Spinal cord (tissue), 10 donors: ENCODE measurements at places on chromosomes 16 and 17.

DNA sequence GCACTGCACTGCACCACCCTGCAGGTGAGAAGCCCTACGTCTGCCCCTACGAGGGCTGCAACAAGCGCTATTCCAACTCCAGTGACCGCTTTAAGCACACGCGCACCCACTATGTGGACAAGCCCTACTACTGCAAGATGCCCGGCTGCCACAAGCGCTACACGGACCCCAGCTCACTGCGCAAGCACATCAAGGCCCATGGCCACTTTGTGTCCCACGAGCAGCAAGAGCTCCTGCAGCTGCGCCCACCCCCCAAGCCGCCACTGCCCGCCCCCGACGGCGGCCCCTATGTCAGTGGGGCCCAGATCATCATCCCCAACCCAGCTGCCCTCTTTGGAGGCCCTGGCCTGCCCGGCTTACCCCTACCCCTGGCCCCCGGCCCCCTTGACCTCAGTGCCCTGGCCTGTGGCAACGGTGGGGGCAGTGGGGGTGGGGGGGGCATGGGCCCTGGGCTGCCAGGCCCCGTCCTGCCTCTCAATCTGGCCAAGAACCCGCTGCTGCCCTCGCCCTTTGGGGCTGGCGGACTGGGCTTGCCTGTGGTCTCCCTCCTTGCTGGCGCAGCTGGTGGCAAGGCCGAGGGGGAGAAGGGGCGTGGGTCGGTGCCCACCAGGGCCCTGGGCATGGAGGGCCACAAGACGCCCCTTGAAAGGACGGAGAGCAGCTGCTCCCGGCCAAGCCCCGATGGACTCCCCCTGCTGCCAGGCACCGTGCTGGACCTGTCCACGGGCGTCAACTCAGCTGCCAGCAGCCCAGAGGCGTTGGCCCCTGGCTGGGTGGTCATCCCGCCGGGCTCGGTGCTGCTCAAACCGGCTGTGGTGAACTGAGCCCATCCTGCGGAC is 14.2 kb downstream of the PAM16 start:
- no peak for DNase-seq

DNA sequence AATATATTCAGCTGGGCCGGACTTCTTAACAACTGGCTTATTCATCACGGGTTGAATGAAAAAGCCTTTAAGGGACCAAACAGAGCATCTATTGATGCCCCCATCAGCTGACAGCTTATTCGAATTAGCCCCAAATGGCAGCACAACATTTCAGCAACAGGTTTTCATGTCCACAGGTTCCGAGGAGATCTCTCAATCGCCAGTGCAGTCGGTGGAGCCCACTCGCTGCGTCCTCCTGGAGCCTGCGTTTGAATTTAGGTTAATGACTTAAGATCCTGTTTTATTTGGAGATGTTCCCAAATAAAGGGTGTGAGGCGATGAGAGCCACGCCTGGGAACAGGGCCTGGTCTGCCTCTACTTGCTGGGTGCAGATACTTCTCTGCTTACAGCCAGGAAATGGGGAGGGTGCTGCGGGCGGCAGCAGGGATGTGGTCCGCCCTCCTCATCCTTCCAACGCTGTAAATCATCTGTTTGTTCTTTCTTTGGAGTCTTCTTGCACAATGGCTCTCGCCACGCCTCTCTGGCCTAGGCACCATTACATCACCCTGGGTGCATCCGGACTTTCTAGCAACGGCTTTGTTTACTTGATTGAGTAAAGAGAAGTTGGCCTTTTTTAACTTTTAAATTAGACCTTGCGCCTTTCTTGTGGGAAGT is 22.6 kb downstream of the NDE1 start:
- DNase-seq = peak; percentile 89

- no peak for DNase-seq
Measured at GRCh38 chr16:2748757-2749455, 3.5 kb upstream of the SRRM2 start.

GRCh38 chr17:47720196-47720595 is 12.8 kb upstream of the TBX21 start:
- DNase-seq = no peak

- no peak for DNase-seq
Measured at GRCh38 chr17:81543756-81544155, 8.4 kb downstream of the FAAP100 start.

DNA sequence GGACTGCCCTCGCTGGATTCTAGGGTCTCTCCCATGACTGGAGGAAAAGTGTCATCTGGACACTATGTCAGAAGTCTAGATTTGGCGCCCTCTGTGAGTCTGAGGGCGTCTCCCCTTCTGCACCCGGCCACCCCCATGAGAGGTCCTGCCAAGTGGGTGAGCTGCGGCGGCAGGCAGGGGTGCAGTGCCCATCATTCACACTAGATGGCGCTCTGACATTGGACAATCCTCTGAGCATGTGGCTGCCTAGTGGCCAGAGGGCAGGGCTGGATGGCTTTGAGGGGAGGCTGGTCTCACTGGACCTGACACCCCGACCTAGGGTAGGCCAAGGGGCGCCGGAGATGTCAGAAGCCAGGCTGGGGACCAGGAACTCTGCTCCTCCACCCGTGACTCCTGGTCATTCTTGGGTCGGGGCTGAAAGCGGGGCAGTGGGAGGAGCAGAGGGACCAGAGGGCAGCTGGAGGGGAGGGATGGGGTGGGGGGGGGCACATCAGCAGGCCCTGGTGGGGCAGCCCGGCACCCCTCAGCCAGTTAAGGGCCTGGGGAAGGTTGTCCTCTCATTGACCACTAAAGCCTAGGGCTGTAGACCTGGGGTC is 28.0 kb downstream of the MRM1 start:
- peak; percentile 93 for DNase-seq

DNA sequence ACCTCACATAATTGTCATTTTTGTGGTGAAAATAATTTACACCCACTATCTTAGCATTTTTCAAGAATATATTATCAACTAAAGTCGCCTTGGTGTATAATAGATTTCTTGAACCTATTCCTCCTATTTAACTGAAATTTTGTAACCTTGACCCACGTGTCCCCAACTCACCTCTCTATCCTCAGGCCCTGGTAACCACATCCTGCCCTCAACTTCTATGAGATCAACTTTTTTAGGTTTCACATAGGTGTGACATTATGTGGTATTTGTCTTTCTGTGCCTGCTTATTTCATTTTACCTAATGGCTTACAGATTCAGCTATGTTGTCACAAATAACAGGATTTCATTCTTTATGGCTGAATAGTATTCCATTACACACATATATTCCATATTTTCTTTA is 73.0 kb upstream of the CNTNAP4 start:
- DNase-seq = no peak

- DNase-seq = no peak
Measured at GRCh38 chr16:67917852-67918236, 13.8 kb downstream of the CTRL start.
